CD8-positive, alpha-beta T cell (primary cell): ENCODE measurements at places on chromosomes 7 and 10. TPM values are rescaled to one million over a fixed set of nuclear protein-coding genes. Genes with fewer than 3 reads are reported as not detected.

Gene DMTF1
- 97.9 TPM for total RNA-seq

- no peak for DNase-seq
These were observed 286.9 kb upstream of the DKK1 start for GRCh38 chr10:52027055-52027705.

Gene NHLRC2
- total RNA-seq: 7.0 TPM

- no peak for DNase-seq
These were observed 34.4 kb downstream of the PRF1 start for GRCh38 chr10:70568113-70568512.

Gene TMEM213
- not detected for total RNA-seq

DNA sequence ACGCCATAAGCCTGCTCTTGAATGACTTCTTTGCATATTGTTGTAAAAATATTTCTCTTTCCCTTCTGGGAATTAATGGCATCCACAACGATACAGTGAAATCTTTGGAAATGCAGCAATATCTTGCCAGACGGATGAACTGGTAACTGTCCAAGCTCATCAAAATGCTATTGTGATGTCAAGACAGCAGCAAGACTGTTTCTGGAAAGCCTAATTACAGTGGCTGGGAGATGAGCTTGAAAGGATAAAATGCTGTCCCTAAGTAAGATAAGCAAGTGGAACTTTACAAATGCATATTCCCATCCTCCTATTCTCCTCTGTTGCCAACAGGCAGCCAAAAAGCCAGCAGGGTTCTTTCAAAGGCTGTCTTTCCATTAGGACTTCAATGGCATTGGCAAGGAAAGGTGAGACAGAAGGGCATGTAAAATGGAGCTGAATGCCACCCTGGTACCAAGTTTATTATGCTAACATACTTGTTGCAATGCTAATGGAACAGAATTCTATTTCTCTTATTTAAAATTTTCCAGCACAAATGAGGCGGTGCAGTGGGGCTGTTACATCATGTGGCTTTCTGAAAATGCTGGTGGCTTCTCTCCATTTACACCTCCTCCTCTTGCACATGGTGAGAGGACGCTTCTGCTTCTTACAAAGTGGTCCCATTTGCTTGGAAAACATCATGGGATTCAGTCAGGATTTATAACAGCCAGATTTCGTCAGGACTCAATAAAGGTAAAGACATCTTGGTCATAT, 178.3 kb upstream of the PTER start:
- no peak for DNase-seq

- no peak for DNase-seq
These were observed 17.1 kb upstream of the TMEM120A start for GRCh38 chr7:76011442-76011861.

Gene NXPH1
- not detected for total RNA-seq

Gene NUDT13
- total RNA-seq: 0.50 TPM

DNA sequence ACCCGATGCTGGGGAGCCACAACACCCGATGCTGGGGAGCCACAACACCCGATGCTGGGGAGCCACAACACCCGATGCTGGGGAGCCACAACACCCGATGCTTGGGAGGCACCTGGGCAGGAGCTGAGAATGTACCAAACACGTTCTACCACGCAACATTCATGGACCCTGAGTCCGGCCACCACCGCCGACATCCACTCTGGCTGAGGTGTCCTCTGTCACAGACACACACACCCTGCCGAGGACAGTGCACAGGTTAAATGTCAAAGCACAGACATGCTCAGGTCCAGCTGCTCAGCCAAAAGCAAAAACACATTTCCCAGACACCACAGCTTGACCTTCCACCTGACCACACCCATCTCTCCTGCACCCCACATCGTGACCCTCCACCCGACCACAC, 148.4 kb downstream of the DIP2C start:
- no peak for DNase-seq

DNA sequence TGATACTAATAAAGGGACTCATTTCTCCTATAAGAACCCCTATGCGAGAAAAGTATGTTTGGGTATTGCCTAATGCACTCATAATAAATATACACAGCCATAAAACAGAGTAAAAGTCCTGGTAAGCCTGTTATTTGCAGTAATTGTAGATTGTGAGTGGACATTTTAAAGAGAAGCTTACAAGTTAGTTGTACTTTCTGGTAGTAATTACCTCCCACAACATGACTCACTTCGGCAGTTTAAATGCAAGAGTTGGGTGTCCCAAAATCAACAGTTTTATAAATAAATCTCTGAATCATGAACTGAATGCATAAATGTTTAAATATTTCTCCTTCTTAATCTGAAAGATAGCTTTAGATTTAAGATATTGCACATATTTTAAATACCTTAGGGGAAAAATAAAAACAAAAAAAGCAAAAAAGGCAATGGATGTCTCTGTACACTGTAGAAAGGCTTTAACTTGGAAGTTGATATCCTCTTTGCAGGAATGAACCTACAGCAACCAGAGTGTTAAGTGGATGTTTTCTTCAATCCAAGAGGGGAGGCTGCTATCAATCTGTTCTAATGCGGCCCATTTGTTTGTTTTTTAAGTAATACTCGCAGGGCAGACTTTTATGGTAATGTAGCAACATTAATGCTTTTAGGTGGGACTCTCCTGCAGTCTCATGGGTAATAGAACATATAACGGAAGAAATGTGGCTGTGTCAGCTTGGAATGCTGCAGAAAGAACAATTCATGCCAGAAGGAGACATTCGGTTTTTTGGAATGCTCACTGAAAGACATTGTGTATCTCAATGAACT, 57.3 kb upstream of the ZEB1 start:
- DNase-seq: no peak

DNA sequence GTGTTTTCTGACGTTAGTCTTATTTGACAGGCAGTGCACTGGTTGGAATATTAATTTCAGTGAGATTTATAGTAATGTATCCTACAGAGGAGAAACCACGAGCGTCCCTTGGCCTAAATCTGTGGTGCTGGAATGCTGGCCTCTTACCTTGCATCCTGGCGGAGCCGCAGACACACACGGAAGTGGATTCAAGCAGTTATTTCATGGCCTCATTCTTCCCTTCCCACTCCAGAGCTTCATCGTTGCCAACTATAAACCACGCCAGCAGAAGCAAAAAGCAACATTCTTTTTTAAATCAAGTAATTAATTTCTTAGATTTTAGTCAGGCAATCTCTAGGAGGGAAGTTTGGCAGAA, 13.1 kb downstream of the WIPI2 start:
- DNase-seq: no peak

DNA sequence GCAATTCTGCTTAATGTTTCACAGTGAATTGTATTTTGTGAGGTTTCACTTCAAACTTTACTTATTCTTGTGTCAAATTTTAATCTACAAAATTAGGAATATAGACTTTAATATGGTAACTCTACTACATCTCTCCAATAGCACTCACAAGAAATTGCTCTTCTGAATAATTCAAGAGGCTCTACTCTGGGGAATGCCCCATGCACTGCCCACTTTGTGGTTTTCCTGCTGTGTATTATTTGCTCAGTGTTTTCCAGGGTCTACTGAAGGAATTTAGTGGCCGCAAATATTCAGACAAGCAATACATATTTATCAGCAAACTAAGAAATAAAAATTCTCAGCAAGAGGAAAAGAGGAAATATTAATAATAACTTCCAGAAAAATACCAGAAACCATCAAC, 611.4 kb downstream of the TNS3 start:
- no peak for DNase-seq

Gene FBXL13
- 2.4 TPM for total RNA-seq

- no peak for DNase-seq
These were observed 319.4 kb upstream of the FZD8 start for GRCh38 chr10:35961501-35961900.

Gene ABCB1
- 38.4 TPM for total RNA-seq

DNA sequence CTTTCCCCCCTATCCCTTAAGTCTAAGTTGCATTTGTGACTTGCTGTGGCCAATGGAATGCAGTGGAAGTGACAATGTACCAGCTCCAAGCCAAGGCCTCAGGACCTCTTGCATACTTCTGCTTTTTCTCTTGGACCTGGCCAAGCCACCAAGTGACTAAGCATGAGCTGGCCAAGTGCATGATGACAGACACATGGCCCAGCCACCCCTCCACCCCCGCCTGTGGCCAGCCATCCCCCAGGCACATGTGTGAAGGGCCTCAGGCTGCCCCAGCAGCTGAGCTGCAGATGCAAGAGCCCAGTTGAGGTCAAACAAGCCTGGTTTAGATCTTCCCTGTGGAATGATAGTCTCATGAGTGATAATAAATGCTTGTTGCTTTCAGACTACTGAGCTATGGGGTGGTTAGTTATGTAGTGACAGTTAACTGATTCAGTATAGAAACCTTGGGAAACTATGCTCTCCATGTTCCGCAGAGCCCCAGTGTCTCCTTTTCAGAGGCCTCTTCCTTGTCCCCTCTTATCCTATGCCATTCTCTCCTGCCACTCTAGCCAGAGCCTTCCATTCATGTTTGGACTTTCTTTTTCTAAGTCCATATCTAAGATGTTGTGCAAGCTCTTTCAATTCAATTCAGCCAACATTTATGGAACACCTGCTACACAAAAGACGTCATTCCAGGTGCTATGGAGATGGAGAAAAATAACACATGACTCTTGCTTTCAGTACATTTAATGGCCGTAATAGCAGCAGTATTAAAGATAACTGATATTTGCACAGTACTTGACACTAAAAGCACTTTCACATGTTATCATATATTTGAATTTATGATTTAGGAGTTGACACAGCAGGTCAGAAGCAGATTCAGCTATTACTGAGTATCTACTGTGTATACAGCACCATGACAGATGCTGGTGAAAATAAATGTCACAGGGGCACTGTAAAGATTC, 55.5 kb upstream of the LOXL4 start:
- DNase-seq: no peak

- DNase-seq: no peak
These were observed 1221.1 kb upstream of the CELF2 start for GRCh38 chr10:9796564-9796963.

Gene HMX3
- total RNA-seq: 0.35 TPM

DNA sequence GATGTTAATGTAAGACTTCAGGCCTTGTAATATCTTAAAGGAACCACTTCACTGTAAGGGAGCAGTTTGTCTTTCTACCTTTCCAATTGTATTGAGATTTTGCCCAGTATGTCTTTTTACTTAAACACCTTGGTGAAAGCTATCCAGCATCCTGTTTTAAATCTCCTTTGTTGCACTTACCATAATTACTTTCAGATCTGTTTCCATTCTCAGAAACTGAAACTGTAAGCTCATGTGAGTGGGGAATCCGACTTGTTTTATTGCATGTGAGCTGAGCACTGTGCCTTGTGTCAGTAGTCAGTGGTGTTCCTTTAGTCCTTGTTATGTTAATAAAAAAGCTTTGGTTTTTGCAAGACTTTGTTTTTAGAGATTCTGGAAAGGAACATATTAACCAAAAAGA, 42.2 kb downstream of the BMPR1A start:
- DNase-seq: no peak

Gene CCDC3
- total RNA-seq: not detected

Gene ZEB1
- 153 TPM for total RNA-seq

DNA sequence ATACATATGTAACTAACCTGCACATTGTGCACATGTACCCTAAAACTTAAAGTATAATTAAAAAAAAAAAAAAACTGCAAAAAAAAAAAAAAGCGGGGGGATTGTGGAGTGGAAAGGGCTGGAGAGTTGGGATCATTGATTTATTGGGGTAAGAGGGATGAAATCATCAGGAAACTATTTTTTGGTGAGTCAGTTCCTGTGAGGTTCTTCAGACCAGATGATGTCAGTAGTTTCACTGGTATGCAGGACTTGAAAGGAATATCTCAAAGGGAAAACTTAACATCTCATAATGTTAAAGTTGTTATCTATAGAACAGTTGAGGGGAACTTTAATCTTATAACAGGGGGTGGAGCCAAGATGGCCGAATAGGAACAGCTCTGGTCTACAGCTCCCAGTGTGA, 32.6 kb upstream of the TECTB start:
- no peak for DNase-seq

Gene SLC18A3
- not detected for total RNA-seq

Gene RGR
- total RNA-seq: not detected

DNA sequence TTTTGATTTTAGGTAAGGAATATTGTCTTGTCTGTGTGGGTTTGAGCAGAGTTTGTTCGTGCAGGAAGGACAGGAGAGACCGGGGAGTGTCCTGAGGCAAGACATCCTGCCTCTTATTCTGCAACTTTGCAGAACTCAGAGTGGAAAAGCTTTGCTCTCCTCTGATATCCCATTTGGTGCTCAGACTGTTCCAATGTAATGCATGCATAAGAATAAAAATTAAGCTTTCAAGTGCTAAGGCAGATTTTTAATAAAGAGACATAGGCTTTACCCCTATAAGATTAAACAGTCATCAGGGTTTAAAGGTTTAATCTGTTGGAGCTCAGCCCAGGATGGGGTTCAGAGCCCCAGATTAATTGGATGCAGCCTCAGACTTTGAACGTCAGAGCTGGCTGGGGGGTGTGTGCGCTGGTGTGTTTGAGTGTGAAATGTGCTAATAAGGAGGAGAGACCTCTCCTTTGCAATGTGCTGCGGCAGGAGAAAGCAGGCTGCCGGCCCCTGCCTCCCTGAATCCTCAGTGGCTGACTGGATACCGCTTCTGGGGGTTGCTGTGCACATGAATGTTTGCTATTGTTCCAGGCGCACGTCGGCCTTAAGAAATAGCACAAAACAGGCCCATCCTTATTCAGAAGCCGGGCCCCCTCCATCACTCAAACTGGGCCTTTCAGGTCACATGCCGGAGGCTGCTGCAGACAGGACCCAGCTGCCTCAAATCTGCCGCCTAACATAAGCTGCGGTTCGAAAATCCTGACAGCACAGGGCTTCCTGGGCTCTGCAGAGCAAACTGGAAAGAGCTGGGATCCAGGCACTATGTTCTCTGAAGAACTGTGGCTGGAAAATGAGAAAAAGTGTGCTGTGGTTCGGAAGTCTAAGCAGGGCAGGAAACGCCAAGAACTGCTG, 84.1 kb upstream of the PRR15 start:
- DNase-seq: no peak

- no peak for DNase-seq
These were observed 284.7 kb upstream of the AKR1E2 start for GRCh38 chr10:4541292-4541691.

DNA sequence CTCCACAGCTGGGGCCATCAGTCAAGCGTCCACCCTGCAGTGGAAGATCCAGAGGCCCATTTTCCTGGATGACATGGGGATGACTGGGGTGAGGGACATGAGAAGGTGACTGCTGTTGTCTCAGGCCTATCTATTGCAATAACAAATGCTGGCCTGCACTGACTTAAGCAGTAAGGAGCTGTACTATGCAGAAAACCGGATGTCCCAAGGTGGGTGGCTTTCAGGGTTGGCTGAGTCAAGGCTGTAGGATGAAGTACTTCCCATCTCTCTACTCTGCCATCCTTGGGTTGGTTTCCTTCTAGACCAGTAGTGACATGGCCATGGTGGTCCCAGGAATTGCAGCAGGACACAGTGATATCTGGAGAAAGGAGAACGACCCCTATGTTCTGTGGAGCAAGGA, 48.1 kb downstream of the NEURL1 start:
- no peak for DNase-seq

DNA sequence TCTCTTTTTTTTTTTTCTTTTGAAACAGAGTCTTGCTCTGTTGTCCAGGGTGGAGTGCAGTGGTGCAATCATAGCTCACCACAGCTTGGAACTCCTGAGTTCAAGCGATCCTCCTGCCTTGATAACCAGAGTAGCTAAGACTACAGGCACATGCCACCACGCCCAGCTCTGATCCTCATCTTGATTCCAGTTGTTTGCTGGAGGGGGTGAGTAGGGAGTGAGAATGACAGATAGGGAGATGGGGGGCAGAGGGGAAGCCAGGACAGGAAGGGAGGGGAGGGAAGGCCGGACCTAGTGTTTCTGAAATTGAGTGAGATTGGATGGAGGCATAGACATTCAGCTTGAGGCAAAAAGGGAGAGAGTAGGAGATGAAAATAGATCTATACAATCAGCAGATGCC, 25.2 kb upstream of the CPXM2 start:
- DNase-seq: no peak
